Activated T-cell treated with anti-CD3 and anti-CD28 coated beads for 1 hour (primary cell): ENCODE measurements at places on chromosomes 3 and 15.

- DNase-seq, result peak; percentile 3
Measured at GRCh38 chr3:190514413-190515153, 698 bp downstream of the IL1RAP start.

- no peak for DNase-seq
Measured at GRCh38 chr3:43688245-43688650, 2.5 kb upstream of the ABHD5 start.

DNA sequence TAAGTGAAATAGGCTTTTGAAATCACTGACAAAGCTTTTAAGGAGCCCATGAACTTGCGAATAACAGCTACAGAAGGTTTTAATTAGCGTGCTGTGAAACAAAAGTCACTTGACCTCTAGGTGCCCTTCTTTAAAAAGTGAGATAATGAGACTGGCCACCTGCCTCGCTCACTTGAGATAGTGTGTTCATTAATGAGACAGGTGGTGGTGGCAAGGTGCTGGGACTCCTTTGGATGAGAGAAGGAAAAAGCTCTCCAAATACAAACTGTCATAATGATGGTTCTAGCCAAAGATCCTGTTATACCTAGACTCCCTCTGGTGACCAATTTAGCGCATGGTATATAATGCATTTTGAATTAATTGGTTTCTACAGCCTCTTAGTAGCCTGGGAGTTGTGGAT, 22.7 kb upstream of the IREB2 start:
- no peak for DNase-seq

- no peak for DNase-seq
Measured at GRCh38 chr3:196585044-196585757, 16.7 kb downstream of the FBXO45 start.
